WERI-Rb-1 (cell line): ENCODE measurements at places on chromosomes 13 and 19.

- peak; percentile 87 for DNase-seq
Measured at GRCh38 chr19:48837051-48837524, 797 bp upstream of the HSD17B14 start.

DNA sequence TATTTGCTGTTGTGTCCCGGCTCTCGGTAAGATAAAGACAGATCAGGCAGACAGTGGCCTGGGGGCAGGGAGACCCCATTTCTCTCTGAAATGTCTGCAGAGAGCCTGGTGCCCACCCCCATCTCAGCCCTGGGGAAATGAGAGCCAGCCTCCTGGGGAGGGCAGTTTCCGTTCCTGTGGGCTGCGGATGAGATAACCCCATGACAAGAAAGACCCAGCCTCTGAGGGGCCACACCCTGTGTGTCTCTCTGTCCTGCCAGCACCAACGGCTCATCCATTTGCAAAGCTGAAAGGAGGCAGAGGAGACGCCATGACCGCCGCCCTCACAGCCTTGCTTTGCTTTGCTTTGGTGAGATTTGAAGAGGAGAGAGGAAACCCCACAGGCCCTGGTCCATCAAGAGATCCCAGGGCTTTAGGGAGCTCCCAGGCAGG is 28.1 kb upstream of the KIR3DL3 start:
- DNase-seq, result no peak

GRCh38 chr13:33369073-33369472 is 83.5 kb upstream of the STARD13 start:
- no peak for DNase-seq

DNA sequence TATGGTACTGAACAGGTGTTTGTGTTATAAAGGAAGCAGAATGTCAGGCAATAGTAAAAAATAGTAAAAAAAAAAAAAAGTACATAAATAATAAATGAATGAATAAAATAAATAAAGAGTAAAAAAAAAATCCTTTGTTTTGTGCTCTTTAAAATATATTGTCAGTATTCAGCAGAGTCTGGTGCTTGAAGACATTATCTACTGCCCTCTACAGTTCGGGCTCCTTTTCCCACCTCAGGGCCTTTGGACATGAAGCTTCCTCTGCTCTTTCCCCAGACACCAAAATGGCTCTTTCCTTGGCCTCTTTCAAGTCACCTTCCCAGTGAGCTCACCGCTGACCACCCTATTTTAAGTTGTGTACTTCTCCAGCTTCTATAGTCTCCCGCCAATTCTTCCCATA is 137.5 kb downstream of the TNFRSF19 start:
- DNase-seq, result peak; percentile 50

GRCh38 chr13:33270895-33271538 is 14.5 kb downstream of the STARD13 start:
- no peak for DNase-seq

GRCh38 chr19:4503132-4503824 is 15.0 kb downstream of the PLIN4 start:
- no peak for DNase-seq

DNA sequence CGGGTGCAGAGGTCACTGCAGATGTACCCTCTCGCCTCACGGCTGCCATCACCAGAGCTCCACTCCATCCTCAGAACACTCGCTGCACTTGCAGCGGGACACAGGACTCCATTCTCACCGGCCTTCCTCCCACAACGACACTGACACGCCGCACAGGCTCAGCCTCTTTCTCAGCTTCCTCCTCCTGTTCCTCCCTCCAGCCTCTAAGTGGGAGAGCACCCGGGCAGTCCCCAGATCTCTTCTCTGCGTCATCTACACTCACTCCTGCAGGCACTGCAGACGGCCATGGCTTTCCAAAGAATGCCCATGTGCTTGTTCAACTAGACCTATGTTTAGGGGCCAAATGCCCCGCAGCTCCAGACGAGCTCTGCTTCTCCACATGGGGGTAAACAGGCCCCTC is 14.3 kb upstream of the FKRP start:
- no peak for DNase-seq

- DNase-seq, result no peak
Measured at GRCh38 chr13:75769141-75769905, 133.2 kb downstream of the LMO7 start.

DNA sequence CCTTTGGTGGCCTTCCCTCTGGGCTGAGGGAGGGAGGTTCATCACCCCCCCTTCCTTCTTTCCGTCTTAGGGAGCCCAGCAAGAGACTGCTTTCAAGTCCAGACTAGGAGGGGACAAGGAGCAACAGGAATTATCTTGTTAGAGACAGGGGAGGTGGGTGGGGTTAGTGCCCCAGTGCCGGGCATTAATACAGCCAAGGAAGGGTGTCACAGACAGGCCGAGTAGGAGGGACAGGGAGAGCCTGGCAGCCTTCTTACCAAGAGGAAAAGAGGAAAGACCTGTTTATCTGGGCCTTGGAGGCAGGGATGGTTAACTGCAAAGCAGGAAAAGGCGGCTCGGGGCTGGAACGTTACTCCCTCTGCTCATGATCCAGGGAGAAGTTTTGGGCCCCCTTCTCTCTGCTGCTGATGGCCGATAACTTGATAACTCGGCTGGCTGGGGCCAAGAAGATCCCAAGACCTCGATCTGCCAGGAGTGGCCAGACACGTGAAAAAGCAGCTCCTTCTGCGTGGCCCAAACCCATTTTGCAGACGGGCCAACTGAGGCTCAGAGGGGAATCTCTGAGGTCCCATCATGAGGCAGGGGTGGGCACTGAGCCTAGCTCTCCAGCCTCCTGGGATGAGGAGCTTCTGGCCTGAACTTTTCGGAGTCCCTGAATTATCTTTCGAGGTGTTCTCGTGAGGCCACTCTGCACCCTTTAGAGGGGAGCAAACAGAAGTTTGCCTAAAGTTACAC is 79.3 kb downstream of the PTPRS start:
- no peak for DNase-seq

GRCh38 chr19:5342573-5343201 is 2.1 kb upstream of the PTPRS start:
- DNase-seq, result no peak

GRCh38 chr13:82993417-82993816 is 888.9 kb downstream of the SLITRK1 start:
- DNase-seq, result no peak

- no peak for DNase-seq
Measured at GRCh38 chr13:40613192-40613818, 53.1 kb downstream of the FOXO1 start.

GRCh38 chr19:5572556-5573286 is 5.0 kb upstream of the TINCR start:
- peak; percentile 91 for DNase-seq

DNA sequence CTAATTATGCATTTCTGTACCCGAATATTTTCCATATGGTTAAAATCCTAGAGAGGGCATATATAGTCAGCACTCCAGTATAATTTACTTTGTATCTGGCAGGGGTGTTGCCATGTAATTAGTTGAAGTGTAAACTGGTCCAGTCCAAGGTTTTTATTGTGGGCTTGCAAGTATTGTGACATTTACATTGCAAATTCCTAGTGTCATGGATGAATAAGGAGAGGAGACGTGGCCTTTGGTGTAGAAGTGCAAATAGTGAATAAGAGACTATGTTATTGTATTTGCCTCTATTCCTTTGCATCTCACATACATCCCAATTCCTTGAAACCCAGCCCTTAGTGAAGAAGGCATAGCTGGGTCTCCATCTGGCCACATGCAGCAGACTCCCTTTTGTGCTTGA is 330.6 kb downstream of the ATP8A2 start:
- DNase-seq, result no peak

- DNase-seq, result no peak
Measured at GRCh38 chr13:83449668-83450395, 432.4 kb downstream of the SLITRK1 start.

DNA sequence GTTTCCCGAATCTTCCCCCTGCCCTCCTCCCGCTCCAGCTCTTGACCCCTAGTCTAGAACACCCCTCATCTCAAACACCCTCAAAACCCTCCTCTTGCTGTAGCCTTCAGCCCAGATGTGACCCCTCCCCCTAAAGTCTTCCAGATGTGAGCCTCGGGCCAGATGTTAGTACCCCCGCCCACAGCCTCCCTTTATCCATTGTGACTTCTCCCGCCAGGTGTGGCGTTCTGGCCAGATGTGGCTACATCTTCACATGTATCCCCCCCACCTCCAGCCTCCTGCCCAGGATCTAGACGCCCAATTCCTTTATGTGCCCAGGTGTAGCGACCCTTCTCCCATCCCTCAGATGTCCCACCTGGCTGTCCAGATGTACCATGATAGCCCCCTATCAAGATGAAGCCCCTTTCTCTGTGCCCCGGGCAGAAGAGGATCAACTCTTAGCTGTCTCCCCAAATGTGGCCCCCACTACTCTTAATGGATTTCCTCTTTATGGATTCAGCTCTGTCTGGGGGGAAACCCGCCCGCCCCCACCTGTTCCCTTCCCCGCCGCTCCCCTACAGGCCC is 517 bp upstream of the LTBP4 start:
- no peak for DNase-seq

DNA sequence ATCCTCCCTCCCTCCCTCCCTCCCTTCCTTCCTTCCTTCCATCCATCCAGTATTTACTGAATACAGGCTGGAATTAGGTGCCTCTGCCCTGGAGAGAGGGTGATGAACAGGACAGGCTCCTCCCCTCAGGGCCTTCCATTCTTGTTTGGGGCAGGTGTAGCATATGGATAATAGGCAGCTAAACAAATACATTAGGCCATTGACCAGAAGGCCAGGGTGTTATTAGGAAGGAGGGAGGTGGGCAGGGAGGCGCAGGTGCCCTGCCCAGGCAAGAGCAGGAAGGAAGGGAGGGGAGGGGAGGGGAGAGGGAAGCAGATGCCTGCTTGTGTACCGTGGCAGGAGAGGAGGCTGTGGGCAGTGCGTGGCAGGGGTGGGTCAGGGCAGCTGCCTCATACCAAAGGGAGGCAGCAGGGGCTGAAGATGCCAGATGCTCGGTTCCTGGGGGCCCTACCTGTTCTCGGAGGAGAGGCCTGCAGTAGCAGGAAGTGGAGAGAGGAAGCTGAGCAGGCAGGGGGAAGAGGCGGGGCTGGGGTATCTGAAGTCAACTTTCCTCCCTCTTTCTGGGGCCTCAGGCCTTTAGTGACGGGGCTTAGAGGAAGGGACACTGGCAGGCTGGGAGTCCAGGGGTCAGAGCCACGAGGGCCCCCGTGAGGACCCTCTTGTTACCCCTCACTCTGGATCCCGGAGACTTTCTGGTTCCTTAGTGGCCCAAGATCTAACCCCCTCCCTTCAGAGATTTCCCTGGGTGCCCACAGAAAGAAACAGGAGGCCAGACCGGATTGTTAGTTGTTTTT is at the start of gene RINL:
RINL (minus strand) TSS at position 495 of the 794 bp plus-strand sequence. CDS start 1,533 bp downstream, outside the sequence.
- peak; percentile 55 for DNase-seq

- DNase-seq, result no peak
Measured at GRCh38 chr13:35732565-35732964, 256.1 kb upstream of the MAB21L1 start.

GRCh38 chr19:11578258-11579142 is 1.1 kb upstream of the ACP5 start:
- peak; percentile 19 for DNase-seq

DNA sequence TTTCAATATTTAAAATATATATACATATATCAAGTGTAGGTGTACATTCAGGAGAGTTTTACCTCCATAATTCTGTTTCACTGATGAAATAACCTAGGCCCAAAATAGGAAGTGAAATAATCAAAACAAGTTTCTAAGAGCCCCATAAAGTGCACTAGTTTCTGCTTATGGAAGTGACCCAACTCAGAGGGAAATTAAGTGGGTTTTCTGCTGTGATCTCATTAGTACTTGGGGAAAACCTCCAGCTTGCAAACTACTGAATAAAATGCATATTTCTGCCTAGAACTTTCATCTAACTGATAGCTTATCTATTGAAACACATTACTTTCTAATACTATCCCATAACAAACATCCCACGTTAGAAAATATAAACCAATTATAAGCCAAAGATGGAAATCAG is 45.4 kb upstream of the MIR17HG start:
- DNase-seq, result no peak

DNA sequence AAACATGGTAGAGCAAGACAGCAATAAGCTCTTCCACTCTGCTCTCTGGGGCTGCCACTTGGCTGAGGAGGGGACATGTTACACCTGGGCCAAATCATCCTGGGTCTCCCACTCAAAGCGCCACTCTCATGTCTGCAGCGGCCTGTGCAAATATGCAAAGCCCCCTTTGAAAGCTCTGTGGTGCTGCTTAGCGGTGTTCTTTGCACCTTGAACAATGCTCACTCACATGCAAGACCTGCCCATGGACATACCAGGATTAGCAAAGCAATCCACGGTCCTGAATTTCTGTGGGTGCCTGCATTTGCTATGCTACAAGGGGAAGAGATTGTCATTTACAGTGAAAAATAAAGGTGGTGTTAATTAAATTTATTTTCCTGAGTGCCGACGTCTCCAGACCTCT is 48.6 kb downstream of the MRPL57 start:
- DNase-seq, result no peak

DNA sequence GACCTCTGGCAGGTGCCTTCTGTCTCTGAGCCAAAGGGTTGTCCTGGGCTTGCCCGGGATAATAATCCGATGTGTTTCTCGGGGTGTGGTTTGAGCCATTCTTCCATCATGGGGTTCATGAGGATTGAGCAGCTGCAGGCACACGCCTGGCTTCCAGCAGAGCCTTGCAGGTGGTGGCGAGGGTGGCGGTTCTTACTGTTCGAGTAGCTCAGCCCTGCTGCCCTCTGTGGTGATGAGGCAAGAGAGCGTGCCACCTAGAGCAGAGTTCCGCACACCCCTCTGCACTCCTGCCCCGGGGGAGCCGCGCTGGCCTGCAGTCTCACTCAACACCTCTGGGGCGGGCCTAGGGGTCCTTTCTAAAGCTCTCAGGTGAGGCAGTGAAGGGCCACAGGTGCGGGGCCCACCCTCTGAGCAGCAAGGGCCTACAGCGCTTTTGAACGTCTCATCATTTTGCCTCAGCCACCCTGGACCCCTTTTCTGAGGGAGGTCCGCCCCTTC is 3.8 kb downstream of the SCN1B start:
- DNase-seq, result no peak

DNA sequence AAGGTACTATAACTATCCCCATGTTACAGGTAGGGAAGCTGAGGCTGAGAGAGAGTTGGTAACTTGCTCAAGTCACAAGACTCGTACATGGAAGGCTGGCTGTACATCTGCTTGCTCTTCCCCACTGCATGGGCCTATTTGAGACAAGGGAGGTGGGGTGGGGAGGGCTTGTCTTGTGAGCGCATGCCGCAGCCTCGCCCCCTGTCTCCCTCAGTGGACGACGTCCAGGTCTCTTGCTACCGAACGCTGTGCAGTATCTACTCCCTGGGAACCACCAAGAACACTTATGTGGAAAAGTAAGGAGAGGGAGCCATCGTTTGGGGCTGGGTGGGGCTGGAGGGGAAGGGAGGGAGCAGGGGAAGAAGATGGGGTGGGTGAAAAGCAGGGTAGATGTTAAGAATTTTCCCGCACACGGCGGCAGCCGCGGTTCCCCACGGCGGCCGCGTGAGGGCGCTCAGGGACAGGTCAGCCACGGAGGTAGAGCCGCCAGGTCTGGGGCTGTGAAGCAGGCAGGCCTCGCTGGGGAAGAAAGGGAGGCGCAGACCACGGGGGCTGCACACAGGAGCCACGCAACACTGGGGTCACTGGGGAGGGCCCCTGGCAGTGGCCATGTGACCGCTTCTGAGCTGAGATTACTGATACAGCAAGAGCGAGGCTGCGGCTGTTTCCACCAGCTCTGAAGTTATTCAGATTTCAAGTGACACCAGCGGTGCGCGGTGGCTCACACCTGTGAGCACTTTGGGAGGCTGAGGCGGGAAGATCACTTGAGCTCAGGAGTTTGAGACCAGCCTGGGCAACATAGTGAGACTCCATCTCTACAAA is 81.5 kb downstream of the RYR1 start:
- DNase-seq, result peak; percentile 81
